Activated CD4-positive, alpha-beta T cell treated with anti-CD3 and anti-CD28 coated beads for 36 hours (primary cell): ENCODE measurements at places on chromosomes 13 and 19. TPM values are rescaled to one million over a fixed set of nuclear protein-coding genes. Genes with fewer than 3 reads are reported as not detected.

DNA sequence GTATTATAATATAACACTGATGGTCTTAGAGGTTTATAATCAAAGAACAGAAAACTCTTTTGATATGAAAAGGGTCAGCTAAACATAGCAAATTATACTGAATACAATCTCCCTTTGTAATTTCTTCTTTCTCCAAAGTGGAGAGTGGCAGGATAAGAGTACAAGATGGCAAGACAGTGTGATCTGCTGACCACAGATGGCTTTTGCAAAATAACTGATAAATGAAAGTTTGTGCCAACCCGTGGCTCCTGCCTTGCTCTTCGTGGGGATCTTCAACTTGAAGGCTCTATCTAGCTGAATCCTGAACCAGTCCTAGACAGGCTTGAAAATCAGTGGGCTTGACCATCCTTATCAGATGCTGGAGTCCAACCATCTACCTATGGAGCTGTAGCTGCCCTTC, 185.7 kb downstream of the VWA8 start:
- DNase-seq: no peak
- no peaks in the 10 kb centered on the region for H3K36me3 ChIP-seq
- no peaks in the 10 kb centered on the region for H3K4me1 ChIP-seq
- no peaks in the 10 kb centered on the region for H3K27me3 ChIP-seq

DNA sequence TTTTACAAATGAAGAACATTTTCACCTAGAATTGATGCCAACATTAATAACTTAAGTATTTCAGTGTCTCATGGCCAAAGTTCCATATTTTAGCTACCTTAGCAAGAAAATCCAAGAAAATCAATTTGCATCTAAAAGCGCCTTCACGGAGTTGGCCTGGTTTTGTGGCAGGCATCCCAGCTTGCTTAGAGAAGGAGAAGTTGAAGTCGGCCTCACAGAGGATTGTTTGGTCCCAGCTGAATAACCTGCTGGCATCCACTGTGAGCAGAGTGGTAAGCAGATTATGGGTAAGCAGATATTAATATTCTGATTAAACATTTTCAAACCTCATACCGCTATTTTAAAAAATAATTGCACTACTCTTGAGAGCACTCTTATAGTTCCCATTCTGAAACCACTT, 62.3 kb upstream of the STARD13 start:
- DNase-seq: no peak
- no peaks in the 10 kb centered on the region for H3K36me3 ChIP-seq
- no peak overlapping the region for H3K27ac ChIP-seq
- H3K4me1 ChIP-seq: peaks cover 2% of the 10 kb centered on the region

GRCh38 chr13:100235311-100235901, 146.5 kb downstream of the PCCA start:
- DNase-seq: no peak
- H3K27ac ChIP-seq: no peak overlapping the region
- no peaks in the 10 kb centered on the region for H3K27me3 ChIP-seq
- H3K4me1 ChIP-seq: peaks cover 3% of the 10 kb centered on the region
- H3K4me3 ChIP-seq: no peak overlapping the region

GRCh38 chr13:34340534-34340933, 522.6 kb downstream of the RFC3 start:
- H3K27me3 ChIP-seq: no peaks in the 10 kb centered on the region
- H3K4me1 ChIP-seq: no peaks in the 10 kb centered on the region
- H3K27ac ChIP-seq: no peak overlapping the region
- no peaks in the 10 kb centered on the region for H3K36me3 ChIP-seq

Gene ZNF616
- total RNA-seq: 13.9 TPM

GRCh38 chr13:41019011-41019487, at the start of gene ELF1:
Gene ELF1, minus strand, starts transcription at chr13:41019316. Its CDS starts 37,262 bp downstream, at chr13:40982054.
- peaks cover 31% of the 10 kb centered on the region for H3K4me1 ChIP-seq
- DNase-seq: peak; percentile 67
- peak within 1 kb of the TSS; percentile 88 for H3K4me3 ChIP-seq
- peaks cover 22% of the 10 kb centered on the region for H3K36me3 ChIP-seq

GRCh38 chr13:52673465-52673864, 20.8 kb downstream of the SUGT1 start:
- H3K4me1 ChIP-seq: no peaks in the 10 kb centered on the region
- peaks cover 29% of the 10 kb centered on the region for H3K36me3 ChIP-seq
- DNase-seq: no peak
- no peak overlapping the region for H3K27ac ChIP-seq

DNA sequence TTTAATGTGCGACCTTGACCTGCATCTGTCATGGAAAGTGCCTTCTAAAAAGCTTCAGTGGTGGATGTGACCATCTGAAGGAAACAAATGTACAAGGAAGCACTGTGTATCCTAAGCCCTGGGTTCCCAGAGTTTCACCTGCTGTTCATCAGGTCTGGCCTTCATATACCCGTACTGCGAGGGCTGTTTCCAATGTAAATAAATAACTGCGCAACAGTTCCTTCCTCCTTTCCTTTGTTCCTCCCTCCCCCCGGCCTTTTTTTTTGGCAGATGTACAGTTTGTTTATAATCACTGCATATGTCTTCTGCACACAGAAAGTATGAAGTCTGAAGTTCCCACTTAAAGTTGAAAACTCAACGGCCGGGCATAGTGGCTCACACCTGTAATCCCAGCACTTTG, 5.2 kb downstream of the FAAP24 start:
- no peak overlapping the region for H3K4me3 ChIP-seq
- H3K27ac ChIP-seq: no peak overlapping the region
- H3K36me3 ChIP-seq: peaks cover 15% of the 10 kb centered on the region
- DNase-seq: no peak
- H3K27me3 ChIP-seq: no peaks in the 10 kb centered on the region

Gene PEAK3
- not detected for total RNA-seq

DNA sequence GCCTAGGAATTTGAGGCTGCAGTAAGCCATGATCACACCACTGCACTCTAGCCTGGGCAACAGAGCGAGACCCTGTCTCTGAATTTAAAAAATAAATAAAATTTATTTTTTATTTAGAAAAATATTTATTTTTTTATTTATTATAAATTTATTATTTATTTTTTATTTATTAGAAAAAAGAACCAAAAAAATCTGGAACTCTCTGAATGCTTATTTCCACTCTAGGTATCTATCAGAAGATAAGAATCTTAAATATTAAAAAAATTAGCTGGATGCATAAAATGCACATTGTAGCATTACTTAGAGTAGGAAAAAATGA, 82.8 kb downstream of the CDADC1 start:
- no peak for DNase-seq
- no peaks in the 10 kb centered on the region for H3K36me3 ChIP-seq
- no peaks in the 10 kb centered on the region for H3K27me3 ChIP-seq
- H3K4me1 ChIP-seq: no peaks in the 10 kb centered on the region
- H3K4me3 ChIP-seq: no peak overlapping the region

Gene SELENOV
- total RNA-seq: not detected

DNA sequence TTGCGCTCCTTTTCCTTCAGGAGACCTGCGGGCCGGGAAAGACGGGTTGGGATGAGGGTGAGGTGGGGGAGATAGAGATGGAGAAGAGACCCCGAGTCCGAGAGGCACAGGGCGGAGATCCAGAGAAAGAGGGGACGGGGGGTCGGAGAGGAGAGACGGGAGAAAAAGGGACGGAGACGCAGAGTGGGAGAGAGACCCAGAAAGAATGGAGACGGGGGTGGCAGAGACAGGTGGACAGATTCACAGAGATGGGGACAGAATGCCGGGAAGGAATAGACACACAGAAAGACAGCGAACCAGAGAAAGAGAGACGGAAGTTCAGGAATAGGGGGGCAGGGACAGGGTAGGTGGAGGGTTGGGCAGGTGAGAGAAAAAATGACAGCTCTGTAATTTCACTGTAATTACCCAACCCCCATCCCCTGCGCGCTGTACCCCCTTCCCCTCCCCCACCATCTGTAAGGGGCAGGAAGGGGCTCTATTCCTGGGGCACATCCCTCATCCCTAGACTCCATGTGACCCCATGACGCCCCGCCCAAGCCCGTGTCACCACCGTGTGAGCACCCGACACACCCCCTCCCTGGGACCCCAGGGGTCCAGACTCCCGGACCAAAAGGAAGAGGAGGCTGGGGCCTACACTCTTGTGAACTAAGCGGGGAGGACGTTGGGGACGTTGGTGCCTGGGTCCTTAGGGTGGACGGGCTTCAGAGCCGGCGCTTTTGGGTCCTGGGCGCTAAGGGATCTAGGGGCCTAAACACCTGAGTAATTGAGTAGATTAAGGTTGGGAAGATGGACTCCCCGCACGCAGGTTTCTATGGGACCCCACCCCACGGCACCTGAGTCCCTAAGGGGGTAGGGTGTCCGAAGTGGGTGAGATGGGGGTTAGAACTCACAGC, 967 bp downstream of the DBP start:
- H3K4me1 ChIP-seq: peaks cover 57% of the 10 kb centered on the region
- peak overlapping the region; percentile 83 for H3K4me3 ChIP-seq
- peaks cover 11% of the 10 kb centered on the region for H3K36me3 ChIP-seq

Gene TSPAN16
- total RNA-seq: not detected

Gene IFNL1
- 0.50 TPM for total RNA-seq

Gene ZNF749
- total RNA-seq: 10.6 TPM

- H3K27ac ChIP-seq: peak overlapping the region; percentile 97
- peaks cover 36% of the 10 kb centered on the region for H3K4me1 ChIP-seq
- peak overlapping the region; percentile 68 for H3K4me3 ChIP-seq
- DNase-seq: no peak
Measured at GRCh38 chr19:10797078-10797477, 38.9 kb downstream of the TMED1 start.

Gene KLF1
- 0.18 TPM for total RNA-seq

DNA sequence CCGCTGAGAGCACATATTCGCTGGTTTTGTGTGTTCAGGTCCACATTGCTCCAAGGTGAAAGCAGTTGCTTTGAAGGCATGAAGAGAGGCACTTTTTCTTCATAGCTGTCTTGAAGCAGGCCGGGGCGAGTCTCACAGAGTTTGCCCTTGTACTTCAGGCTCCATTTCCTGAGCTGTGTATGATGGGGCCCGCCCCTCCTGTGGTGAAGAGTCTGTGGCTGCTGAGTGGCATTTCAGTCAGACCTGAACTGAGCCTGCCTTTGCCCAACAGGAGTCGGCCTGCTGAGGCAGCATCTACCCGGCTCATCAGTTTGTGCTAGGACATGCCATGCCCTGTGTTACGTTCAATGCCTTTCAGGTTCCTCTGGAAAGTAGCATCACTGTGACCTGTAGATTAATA, 44.4 kb upstream of the C1QTNF9 start:
- peaks cover 92% of the 10 kb centered on the region for H3K4me1 ChIP-seq
- DNase-seq: peak; percentile 92
- peak overlapping the region; percentile 95 for H3K27ac ChIP-seq
- no peaks in the 10 kb centered on the region for H3K27me3 ChIP-seq
- H3K36me3 ChIP-seq: peaks cover 37% of the 10 kb centered on the region

- H3K4me3 ChIP-seq: no peak overlapping the region
- H3K36me3 ChIP-seq: no peaks in the 10 kb centered on the region
- H3K27ac ChIP-seq: no peak overlapping the region
Measured at GRCh38 chr13:45575830-45576180, 39.7 kb downstream of the ERICH6B start.

Gene CIRBP
- total RNA-seq: 188 TPM

- no peaks in the 10 kb centered on the region for H3K36me3 ChIP-seq
- no peak for DNase-seq
- H3K27ac ChIP-seq: no peak overlapping the region
- H3K27me3 ChIP-seq: no peaks in the 10 kb centered on the region
Measured at GRCh38 chr13:111325941-111326620, 5.6 kb downstream of the TEX29 start.

Gene TMEM38A
- 1.2 TPM for total RNA-seq

GRCh38 chr13:43567608-43568007, 219.2 kb downstream of the ENOX1 start:
- H3K27ac ChIP-seq: no peak overlapping the region
- no peak overlapping the region for H3K4me3 ChIP-seq
- H3K36me3 ChIP-seq: no peaks in the 10 kb centered on the region
- no peak for DNase-seq
- peaks cover 12% of the 10 kb centered on the region for H3K27me3 ChIP-seq

DNA sequence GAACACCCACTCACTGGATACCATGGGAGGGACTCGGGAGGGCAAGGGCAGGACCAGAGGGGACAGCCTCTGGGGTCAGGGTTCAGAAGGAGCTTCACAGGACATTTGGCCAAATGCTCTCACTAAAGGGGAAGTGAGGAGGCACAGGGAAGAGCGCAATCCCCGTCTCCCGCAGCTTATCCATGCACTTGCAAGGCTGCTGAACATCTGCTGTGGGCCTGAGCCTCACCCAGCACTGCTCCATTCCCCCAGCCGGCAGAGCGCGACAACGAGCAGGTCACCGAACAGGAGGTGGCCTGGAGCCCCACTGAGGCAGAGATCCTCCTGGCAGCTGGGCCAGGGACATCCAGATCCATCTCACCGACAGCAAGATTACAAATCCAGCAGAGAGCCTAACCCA, 23.3 kb downstream of the ELAVL1 start:
- no peak overlapping the region for H3K27ac ChIP-seq
- no peak overlapping the region for H3K4me3 ChIP-seq
- H3K36me3 ChIP-seq: peaks cover 29% of the 10 kb centered on the region

GRCh38 chr19:38145623-38146022, 78.4 kb downstream of the DPF1 start:
- DNase-seq: no peak
- no peak overlapping the region for H3K27ac ChIP-seq
- no peak overlapping the region for H3K4me3 ChIP-seq
- peaks cover 3% of the 10 kb centered on the region for H3K4me1 ChIP-seq

- no peak overlapping the region for H3K27ac ChIP-seq
- H3K27me3 ChIP-seq: peaks cover 29% of the 10 kb centered on the region
- no peaks in the 10 kb centered on the region for H3K36me3 ChIP-seq
- no peak for DNase-seq
- H3K4me1 ChIP-seq: peaks cover 16% of the 10 kb centered on the region
Measured at GRCh38 chr19:41195675-41196497, 2.9 kb downstream of the CYP2S1 start.

DNA sequence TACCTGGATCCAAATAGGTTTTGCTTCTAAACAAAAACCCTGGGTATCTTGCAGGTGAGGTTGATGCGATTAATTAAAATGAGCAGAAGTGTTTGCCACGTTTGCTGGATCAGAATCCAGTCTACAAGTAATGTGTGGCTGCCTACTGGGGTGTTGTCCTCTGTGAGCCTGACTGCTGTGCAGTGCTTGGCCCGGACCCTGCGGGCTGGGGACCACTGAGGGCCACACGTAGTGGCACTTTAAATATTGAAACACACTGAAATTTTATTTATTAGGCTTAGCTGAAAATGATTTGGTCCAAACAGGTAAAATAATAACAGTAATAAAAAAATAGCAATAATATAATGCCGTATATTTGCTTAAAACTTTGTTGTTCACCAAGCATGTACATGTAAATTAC, 338.0 kb downstream of the MYO16 start:
- H3K27me3 ChIP-seq: no peaks in the 10 kb centered on the region
- no peak overlapping the region for H3K27ac ChIP-seq
- H3K4me1 ChIP-seq: no peaks in the 10 kb centered on the region
